NAMALWA (cell line): ENCODE measurements at places on chromosomes 3 and 15.

GRCh38 chr3:61948699-61949305 lies 387.4 kb downstream of the PTPRG start:
- DNase-seq, result no peak

DNA sequence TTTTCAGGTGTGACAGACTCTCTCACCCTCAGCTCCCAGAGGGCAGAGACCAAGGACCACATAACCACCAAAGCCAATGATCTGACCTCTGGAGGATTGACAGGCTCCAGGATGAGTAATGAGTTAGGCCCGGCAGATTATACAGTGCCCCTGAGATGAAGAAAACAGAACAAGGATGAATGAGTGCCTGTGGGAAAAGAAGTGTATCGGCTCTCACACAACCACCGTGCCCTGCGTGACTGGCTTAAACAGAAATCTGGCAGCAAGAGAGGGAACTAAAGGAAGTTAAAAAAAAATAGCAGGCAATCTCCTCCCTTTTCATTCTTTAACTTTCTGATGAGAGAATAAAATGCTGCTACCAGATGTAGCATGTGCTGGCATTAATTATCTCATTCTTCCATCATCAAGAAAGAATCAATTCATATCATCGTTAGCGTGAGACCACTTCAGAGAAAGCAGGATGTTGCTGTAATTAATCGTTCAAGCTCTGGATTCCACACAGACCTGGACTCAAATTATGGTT lies 227.5 kb upstream of the COL8A1 start:
- DNase-seq, result no peak

- DNase-seq, result peak; percentile 55
Observed at GRCh38 chr15:77186594-77187011, 115.7 kb upstream of the TSPAN3 start.

DNA sequence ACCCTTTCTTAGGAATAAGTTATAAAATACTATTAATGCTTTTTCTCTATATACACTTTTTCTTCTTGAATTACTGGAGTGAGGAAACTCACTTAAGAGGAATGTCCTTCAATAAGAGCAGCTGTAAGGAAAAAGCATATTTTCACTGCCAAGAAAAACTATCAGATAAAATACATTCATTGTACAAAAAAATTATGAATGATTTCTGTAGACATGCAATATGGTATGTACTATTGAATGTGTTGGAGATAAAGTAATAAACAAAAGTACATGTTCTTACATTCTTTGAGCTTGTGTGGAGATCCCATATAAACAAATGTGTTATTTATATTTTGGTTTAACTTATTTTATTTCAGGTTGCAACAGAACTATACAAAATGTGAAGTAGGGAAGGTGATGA lies 241.0 kb upstream of the ZNF717 start:
- DNase-seq, result no peak

GRCh38 chr15:70101459-70102113 lies 3.9 kb upstream of the TLE3 start:
- peak; percentile 71 for DNase-seq
